ENCODE measurements at places on chromosomes 2 and 18.

DNA sequence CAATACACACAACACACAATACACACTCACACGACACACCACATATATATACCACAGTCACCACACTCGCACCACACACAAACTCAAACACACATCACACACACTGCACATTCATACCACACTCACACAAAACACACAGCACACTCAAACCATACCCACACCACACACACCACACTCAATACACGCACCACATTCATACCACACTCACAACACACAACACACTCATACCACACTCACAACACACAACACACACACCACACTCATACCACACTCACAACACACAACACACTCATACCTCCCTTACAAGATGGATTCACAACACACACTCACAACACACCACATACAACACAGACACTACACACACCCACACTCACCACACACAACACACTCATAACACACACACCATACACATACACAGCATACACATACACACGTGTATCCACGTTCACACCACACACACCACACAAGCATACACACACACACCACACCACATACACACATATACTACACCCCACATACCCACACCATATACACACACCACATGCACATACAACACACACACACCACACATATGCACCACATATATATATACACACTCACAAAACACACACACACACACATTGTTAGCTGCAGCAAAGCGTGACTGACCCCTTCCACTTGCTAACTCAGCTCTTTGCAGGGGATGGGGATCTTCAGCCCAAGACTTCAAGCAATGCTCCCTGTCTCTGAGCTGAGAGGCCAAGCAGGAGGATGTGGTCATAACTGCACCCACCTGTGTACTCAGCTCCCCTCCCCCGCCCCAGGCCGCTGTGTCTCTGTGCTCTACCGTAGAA is 59.0 kb downstream of the SDC1 start:
- no peak for DNase-seq

DNA sequence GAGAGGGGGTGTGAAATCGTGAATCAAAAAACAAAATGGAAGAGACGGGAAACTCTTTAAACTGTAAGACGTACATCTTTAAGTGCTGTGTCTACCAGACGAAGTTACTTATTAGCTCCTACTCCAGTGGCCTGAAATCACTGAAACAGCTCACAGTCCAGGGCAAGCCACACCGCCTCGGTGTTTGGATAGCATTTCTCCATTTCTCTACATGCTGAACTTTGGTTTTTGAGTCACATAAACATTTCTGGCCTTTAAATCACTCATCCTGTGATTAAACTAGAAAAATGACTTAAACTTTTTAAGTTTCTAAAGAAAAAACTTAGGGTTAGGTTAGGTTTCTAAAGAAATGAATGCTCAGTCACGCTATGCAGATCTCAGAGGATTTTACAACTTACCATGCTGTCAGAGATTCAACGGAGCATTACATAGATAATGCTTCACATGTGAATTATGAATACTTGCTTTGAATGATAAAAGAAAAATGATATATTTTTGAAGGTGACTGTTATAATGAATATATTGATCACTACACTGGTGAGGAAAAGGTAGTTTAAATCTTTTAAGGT is 138.4 kb downstream of the MBP start:
- no peak for DNase-seq

GRCh38 chr2:3098231-3098630 is 279.4 kb downstream of the EIPR1 start:
- DNase-seq: no peak

GRCh38 chr2:190875891-190876290 is 4.7 kb upstream of the GLS start:
- no peak for DNase-seq

DNA sequence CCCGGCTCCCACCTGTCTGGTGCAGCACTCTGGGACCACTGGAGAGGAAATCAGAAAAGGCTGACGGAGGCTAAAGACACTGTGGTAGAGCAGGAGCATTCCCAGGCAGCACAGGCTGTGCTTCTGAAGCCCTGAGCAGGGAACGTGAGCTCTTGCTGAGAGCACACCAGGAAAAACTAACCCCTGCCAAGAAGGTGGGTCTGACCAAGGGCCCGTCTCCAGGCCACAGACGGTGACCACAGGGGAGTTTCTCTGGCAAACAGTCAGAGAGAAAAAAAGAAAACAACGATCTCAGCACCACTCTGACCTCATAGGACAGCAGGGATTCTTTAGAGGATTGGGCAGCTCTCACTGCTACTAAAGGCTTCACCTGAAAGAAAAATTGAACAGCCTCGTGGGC is 201.4 kb downstream of the AFF3 start:
- no peak for DNase-seq

DNA sequence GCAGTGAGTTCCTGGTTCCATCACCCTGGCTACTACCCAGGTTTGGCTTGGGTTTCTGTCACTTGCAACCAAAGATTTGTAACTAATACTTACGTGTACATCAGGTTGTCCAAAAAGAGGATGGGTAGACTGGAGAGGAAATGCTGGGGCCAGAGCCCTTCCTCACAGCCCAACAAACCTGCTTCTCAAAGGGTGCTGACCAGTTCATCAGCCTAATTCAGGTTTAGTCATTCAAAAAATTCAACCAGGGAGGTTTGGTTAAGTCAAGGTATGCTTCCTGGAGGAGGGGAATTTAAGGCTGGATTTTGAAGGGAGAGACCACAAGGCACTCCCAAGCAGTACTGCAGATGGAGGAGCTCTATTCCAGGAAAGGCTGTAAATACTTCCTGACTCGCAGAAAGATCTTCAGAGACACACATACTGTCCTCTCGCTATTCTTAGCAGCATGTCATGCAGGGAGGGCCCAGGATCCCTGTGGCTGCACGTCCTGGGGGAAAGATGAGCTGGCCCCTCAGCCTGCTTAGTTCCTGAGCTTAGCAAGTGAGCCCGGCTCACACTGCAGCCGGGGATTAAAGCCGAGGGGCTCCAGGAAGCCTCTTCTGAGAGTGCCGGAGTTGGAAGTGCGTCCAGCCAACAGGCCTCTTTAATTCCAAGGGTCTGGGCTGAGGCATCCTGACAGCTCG is 40.0 kb upstream of the BIN1 start:
- no peak for DNase-seq

DNA sequence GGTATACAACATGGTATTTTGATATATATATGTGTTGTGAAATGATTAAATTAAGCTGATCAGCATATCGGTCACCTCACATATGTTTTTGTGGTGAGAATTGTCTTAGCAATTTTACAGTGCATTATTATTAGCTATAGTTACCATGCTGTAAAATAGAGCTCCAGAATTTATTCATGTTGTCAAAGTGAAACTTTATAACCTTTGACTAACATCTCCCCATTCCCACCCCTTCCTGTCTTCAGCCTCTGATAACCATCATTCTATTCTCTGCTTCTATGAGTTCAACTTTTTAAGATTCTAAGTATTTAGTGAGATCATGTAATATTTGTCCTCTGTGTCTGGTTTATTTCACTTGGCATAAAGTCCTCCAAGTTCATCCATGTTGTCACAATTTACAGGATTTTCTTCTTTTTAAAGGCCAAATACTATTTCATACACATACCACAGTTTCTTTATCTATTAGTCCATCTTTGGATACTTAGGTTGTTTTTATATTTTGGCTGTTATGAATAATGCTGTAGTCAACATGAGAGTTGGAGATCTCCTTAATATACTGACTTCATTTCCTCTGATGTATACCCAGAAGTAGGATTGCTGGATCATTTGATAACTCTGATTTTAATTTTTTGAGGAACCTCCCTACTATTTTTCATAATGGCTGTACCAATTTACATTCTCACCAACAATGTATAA is 30.3 kb downstream of the NCOA1 start:
- no peak for DNase-seq

DNA sequence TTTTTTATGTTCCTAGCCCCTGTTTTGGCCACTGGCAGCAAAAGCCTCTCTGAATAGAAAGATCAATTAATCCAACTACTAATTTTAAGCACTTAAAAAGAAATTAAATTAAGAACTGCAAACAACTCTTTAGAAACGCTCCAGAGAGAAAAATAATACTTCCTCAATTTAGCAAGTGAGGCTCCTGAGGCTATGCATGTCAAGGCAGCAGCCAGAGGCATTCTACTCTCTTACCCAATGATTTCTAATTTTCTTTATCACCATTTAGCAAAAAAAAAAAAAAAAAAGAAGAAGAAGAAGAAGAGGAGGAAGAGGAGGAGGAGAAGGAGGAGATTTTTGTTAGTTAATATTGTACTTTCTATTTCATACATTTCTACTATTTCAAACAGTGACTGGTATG is 68.5 kb downstream of the TMEM237 start:
- no peak for DNase-seq

GRCh38 chr2:151206446-151206968 is 55.2 kb downstream of the RBM43 start:
- DNase-seq: no peak

- DNase-seq: no peak
These were observed 19.9 kb upstream of the TMEM18 start for GRCh38 chr2:696999-697627.

DNA sequence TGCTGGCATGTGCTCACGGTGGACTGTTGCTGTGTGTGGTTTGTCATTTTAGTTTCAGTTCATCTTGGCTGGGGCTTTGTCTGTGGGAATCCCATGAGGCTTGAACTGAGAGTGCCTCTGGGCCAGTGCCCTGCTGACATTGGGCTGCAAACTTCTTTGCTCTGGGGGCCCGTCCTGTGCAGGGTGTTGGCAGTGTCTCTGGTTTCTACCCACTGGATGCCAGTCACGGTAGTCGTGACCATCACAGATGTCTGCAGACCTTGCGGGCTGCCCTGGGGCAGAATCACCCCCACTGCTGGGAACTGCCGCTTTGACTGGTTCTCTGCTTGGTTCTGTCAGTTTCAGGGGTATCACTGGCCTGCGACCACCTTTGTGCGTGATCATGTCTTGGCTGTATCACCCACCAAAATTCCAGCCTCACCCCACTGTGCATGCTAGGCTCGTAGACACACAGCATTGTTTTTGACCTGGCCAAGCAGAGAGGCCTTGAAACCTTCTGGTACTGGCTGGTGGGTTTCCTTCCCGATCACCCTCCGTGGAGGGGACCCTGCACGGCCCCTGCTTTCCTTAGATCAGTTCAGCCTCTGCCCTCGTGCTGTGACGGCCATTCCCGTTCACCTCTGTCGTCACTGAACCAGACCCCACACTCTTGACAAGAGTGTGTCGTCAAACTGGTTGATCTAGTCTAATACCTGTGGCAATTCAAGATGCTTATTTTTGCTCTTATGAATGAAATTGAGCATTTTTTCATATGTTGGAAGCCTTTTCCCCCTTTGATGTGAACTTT is 57.6 kb downstream of the KCNG2 start:
- DNase-seq: no peak

DNA sequence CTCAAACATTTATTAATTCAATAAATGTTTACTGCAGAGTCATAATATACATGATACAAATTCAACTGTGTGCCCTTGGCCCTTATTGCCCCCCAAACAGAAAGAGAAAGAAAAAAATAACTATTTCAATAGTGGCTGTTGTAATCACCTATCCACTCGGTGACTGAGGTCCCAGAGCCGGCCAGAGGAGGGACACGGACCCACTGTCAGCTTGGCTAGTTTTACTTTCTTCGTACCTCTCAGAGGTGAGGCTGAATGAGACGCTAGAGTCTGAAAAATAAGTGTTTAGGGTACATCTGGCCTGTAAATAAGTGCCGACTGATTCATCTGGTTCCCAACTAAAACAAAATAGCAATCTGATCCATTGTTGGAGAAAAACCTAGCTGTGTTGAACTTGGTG is 31.3 kb upstream of the FZD7 start:
- DNase-seq: no peak

GRCh38 chr18:45059695-45060094 is 379.0 kb downstream of the SETBP1 start:
- no peak for DNase-seq

DNA sequence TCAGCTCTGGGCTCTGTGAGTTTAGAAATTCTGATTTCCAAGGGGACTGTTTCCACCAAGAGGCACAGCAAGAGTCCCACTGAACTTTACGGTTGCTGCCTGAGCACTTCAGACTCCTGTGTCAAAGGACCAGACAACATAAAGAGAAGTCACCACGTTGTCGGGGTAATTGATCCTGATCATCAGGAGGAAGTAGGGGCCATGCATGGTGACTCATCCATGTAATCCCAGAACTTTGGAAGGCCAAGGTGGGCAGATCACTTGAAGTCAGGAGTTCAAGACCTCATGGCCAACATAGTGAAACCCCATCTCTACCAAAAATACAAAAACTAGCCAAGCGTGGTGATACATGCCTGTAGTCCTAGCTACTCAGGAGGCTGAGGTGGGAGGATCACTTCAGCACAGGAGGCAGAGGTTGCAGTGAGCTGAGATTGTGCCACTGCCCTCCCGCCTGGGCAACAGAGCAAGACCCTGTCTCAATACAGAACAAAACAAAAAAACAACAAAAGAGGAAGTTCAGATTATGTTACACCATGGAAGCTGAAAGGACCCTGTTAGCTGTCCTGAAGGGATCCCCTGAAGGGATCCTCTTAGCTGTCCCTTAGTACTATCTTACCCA is 9.4 kb upstream of the ASXL2 start:
- DNase-seq: no peak

DNA sequence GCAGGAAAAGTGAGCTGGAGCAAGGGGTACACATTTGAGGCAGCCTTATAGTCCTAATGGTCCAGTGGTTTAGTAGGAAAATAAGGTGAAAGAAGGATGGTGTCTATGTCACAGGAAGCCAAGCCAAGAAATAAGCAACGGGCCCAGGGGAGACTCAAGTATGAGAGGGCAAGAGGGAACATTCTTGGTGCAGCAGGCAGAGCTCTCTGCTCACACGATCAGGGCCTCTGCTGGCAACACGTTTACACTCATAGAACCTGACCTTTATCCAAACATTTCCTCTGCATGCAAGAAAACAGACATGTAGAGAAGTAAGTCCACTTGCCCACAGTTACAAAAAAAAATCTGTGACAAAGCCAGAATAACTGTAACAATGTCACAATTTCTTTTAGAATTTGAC is 32.6 kb upstream of the LRRC30 start:
- DNase-seq: no peak

DNA sequence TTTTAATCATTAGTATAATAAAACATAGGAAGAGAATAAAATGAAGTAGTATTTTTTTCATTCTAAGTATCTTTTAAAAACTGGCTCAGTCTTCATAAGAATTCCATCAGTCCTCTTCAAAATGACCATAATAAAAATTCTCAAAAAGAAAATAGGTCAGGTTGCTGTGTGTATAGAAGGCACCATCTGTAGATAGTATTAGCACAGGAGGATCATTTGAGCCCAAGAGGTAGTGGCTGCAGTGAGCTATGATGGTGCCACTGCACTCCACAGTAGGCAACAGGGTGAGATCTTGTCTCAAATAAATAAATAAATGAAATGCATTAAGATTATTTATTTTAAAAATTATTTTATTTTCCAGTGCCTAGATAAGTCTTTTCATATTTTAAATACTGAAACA is 475.8 kb downstream of the ZNF804A start:
- no peak for DNase-seq

DNA sequence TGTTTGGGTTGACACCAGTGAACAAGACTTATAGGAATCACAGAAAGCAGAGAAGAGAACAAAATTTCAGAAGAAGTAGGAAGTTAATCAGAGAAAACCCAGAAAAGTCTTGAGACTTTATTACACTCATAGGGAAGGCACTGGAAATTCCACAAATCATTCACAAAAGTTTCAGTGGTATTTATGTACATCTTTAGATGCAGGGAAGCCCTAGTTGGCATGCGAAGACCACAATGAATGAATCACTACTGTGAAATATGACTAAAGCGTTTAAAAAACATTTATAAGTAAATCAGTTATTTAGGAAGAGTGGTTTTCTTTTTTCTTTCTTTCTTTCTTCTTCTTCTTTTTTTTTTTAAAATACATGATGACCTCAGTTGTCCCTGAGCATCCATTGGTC is 105.1 kb downstream of the NUP35 start:
- no peak for DNase-seq
